ENCODE measurements at places on chromosomes 7 and 10. TPM values are rescaled to one million over a fixed set of nuclear protein-coding genes. Genes with fewer than 3 reads are reported as not detected.

DNA sequence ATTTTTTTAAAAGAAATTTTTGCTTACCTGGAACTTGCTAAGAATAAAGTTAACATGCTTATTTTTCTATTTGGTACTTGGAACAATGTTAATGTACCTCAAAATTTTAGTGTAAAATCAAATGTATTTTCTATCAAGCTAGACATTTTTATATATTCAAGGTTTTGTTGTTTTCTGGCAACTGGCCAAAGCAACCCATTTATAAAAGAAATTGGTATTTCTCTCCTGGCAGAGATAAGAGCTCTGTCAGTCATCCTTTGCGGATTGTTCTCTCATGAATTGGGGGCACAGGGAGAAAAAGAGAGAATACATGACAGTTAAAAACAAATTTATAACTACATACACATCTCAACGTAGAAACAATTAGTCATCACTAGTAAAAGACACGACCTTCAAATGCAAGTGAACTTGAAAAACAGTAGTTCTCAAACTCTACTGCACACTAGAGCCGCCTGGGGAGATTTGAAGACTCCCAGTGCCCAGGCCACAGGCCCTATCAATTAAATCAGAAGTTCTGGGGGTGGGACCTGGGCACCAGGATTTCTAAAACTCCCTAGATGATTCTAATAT is 152.4 kb upstream of the LAMB4 start:
- DNase-seq: no peak

DNA sequence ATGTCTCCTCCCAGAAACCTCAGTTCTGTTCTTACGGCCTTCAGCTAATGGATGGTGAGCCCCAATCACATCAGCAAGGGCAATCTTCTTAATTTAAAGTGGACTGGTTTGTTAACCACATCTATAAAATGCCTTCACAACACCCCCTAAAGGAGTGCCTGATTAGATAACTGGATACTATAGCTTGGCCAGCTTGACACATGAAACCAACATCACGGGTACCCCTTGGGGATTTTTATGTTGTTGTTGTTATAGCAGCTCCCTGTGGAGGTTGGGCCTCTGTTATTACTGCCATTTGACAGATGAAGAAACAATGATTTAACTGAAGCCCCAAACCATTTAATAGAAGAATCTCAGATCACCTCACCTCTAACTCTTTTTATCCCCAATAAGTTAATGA is 26.8 kb downstream of the STRA8 start:
- DNase-seq: no peak

The SPDYE3 gene
- not detected for total RNA-seq

DNA sequence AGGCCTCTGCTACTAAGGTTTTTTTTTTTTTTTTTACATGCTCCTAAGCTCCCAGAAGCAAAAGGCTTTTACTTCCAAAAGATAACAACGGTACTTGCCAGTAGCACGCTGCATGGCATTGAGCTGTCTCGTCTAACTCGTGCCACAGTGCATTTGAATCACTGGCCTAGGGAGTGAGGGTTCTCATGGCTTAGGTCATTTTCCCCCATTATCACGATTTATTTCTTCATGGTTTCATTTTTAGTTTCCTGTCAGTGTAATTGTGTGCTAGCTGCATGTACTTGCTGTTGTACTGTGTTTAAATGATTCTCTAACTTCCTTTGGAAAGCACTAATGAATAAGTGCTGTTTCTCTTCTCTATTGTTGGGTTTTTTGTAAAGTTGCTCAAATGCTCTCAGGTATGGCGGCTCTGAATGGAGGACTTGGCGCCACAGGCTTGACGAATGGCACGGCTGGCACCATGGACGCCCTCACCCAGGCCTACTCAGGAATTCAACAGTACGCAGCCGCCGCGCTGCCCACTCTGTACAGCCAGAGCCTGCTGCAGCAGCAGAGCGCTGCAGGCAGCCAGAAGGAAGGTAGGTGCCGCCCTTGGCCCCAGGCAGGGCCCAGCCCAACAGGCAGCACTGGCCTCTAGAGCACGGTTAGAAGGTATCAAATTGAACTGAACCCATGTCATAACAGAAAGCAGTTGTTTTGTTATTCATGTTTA is 290.5 kb downstream of the USP6NL start:
- no peak for DNase-seq

- peak; percentile 15 for DNase-seq
These were observed 122.7 kb upstream of the TMEM229A start for GRCh38 chr7:124155432-124156022.

DNA sequence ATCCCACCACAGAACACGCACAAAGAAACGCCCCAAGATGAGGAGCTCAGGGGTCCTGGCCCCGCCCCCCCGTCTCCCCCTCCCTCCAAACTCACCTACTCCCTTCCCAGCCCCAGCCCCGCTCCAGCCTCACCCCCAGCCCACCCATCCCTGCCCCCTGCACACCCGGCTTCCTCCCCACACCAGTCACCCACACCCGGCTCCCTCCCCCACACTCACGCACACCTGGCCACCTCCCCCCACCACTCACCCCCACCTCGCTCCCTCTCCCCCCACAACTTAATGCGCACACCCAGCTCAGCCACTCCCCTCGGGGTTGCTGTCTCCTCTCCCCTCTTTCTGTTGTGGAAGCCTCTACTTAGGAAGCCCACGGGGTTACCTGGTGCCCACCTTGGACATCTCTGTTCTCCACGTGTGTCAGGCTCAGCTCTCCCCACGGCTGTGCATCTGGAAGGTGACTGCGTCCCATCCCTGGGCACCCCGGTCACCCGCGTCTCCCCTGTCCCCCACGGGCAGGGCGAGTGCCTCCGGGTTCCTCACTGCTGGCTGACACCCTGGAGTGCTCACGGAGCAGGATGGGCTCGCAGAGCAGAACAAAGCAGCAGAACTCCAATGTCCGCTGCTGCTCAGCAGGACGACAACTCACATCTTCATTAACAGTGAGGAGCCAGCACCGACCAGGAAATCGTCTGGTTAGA is 166.8 kb downstream of the USP6NL start:
- DNase-seq: no peak

GRCh38 chr7:16587790-16588189 is 57.8 kb downstream of the ANKMY2 start:
- DNase-seq: no peak

The TMEM248 gene
- 59.3 TPM for total RNA-seq

The GRM8 gene
- total RNA-seq: 0.05 TPM

The PTN gene
- total RNA-seq: not detected

- DNase-seq: no peak
These were observed 13.0 kb downstream of the AKAP9 start for GRCh38 chr7:91953618-91954017.

- no peak for DNase-seq
These were observed 13.0 kb upstream of the AP5Z1 start for GRCh38 chr7:4762121-4763055.

The CCL26 gene
- 0.49 TPM for total RNA-seq

GRCh38 chr10:6516929-6517284 is 63.2 kb downstream of the PRKCQ start:
- no peak for DNase-seq

The CALHM3 gene
- 0.49 TPM for total RNA-seq

- no peak for DNase-seq
These were observed 92.1 kb upstream of the CXCL12 start for GRCh38 chr10:44477046-44477425.

DNA sequence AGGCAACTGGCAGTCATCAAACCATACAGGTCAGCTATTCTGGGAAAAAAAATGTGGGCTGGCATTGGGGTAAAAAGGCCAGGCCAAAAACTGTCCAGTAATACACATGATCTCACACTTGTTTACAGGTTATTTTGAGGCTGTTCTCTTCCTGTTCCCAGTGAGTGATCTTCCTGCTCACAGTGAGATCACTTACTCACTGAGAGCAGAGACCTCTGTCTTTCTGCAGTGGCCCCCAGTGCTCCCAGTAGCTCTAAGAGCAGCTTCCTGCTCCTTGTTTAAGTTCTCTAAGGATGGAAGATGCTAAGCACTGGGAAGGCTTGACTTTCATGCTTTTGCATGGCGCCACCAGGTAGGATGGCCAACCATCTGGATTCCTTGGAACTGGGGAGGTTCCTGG is 93.5 kb upstream of the KIAA1217 start:
- DNase-seq: no peak

DNA sequence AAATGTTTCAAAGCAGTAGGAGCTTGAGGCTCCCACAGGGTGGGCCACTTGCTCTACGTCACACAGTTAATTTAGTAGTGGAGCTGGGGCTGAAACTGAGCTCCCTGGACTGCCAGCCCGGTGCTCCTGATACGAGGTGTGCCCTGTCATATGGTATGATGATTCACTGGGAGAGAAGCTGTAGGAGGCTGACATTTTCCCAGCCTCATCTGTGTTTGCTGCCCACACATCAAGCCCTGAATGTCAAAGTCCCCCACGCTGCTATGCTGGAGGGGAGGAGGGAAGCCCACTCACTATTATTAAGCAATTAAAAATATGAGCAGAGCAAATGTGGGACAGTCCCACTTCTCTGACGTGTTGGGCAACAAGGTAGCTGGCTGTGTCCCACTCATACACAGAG is 81.2 kb upstream of the SORCS3 start:
- no peak for DNase-seq

- no peak for DNase-seq
These were observed 360.1 kb downstream of the TNS3 start for GRCh38 chr7:47221826-47222225.

DNA sequence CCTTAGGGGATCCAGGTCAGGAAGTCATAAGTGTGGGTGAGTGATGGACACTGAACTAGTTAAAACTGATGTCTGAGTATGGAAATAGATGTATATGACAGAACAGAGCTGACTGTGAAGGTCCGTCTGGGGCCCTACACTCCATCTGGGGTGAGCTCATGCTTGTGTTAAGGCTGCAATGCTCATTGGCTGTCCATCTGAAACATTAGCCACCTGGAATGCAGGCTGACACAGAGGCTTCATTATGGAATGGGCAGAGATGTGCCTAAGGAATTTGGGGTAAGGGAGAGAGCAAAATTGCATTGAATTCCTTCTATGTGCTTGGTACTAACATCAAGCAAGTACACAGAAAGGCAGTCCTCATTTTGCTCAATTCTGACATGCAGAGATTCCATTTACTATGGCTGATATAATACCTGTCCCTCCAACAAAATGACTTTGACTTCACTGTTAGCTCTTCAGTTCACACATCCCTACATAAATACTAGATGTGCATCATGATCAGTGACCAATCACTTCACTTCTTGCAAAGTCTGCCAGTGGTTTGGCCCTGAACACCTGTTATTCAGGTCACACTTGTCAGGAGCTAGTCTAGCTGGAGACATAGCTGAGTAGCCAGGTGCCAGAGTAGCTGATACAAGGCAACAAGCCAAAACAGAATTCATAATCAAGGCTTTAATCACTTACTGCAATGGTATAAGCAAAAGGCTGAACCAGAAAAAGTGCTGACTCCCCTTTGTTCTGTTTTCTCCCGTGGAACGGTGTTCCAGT is 128.9 kb upstream of the VWC2 start:
- DNase-seq: no peak

The KIF11 gene
- 33.8 TPM for total RNA-seq

The SYNPO2L gene
- total RNA-seq: 0.10 TPM

The CASP2 gene
- total RNA-seq: 64.1 TPM

GRCh38 chr10:127774766-127775559 is 38.0 kb downstream of the FOXI2 start:
- no peak for DNase-seq

DNA sequence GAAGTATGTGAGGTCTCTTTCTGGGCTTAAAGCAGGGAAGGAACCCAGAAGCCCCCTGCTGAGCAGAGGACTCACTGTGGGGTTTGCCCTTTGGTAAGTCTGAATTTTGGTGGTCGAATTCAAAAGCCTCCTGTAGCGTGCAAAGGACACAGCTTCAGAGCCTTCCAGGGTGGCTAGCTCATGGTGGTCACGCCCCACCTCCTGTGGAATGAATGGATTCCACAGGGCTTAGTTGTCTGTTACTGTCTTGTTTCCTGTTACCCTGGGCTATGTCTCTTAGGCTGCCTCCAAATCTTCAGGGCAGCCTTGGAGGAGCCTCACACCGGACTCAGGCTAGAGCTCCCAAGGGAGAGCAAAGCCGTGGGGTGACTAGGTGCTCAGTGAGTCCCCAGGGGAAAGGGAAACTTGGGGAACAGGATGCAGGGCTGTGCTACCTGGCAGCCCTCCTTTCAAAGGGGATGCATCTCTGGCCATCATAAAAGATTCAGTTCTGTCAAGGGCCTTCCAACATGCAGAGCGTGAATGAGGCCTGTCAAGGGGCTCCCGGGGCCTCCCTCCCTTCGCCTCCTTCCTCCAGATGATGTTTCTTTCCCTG is 211.7 kb downstream of the CCSER2 start:
- no peak for DNase-seq
